ENCODE measurements at places on chromosomes 6 and 20.

DNA sequence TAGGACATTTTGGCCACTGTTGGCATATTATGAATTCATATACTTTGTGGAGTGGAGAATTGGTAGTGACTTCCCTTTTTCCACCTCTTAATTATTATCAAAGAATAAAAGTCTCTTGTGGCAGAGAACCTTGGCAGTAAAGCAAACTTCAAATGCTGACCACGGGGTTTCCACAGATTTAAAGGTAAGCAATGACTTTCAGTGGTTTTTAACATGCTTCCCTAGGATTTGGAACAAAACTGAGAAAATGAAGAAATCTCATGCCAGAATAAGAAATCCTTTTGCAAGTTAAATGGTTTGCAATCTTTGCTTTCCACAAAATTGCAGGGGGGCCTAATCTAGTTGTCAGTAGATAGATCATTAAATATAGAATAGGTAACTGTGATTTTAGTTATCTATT lies 2.0 kb upstream of the SDC4 start:
- DNase-seq = no peak

DNA sequence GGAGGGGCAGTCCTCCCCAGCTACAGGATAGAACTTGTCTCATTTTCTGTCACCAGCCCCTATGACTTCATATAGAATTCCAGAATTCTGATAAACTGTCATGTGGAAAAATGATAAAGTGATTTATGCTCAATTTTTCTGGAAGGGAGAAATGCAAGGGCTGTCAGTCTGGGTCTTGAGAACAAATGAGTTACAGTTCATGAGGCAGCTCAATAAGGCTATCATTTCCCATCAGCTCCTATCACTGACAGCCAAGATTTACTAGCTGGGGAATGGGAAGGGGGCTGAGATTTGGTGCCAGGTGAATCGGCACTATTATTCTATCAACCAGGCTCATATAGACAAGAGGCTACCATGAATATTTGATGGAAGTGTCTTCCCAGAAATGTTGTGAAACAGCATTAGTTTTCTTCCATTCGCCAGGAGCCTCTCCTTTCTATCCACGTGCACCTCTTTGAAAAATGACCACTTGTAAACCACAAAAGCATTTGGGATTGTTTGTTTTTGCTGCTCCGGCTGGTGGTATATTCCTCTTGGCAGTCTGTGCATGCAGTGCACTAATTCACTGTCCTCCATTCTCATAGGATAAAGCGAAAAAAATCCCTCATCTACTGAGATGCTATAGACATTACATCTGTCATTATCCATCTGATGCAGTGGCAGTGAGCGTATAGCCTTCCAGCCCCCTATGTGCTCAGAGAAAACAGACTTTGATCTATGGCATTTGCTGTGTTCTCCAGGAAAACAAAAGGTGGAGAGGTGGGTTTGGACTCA lies 528.7 kb upstream of the RNF217 start:
- DNase-seq = no peak

DNA sequence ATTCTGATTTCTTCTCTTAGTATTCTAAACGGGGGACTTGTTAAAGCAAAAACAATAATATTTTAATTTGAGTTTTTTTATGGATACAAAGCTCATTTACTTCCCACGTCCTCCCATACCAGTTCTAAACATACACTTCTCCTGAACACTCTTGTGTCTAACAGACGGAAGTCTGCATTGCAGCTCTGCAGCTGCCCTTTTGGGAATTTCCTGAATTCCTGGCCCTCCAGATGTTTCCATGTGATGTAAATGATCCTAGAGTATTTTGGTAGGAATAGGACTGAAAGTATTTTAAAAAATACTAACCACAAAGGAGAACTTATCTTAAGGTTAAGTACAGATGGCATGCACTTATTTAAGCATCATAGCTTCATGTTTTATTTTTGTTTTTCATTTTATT lies 886.7 kb downstream of the TBC1D32 start:
- no peak for DNase-seq

GRCh38 chr6:119122336-119122735 lies 43.9 kb upstream of the FAM184A start:
- DNase-seq = no peak

DNA sequence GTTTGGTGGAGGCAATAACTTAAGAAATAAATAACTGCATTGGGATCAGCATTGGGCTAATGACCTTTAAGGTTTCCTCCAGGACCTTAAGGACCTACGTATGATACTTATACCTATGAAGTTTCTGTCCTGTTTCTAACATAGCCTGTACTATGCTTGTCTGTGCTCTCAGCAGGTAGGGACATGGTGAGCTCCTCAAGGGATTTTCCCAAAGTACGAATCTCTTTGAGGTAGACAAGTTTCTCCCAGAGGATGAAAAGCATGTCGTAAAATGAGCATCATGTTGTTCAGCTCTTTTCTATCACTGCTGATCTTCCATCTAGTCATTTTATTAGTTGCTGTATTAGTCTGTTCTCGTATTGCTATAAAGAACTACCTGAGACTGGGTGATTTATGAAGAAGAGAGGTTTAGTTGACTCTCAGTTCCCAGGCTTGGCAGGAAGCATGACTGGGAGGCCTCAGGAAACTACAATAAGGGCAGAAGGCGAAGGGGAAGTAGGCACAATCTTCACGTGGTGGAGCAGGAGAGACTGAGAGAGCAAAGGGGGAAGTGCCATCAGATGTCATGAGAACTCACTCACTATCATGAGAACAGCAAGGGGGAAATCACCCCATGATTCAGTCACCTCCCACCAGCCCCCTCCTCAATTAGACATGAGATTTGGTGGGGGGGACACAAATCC lies 77.8 kb upstream of the TGM3 start:
- DNase-seq = no peak

DNA sequence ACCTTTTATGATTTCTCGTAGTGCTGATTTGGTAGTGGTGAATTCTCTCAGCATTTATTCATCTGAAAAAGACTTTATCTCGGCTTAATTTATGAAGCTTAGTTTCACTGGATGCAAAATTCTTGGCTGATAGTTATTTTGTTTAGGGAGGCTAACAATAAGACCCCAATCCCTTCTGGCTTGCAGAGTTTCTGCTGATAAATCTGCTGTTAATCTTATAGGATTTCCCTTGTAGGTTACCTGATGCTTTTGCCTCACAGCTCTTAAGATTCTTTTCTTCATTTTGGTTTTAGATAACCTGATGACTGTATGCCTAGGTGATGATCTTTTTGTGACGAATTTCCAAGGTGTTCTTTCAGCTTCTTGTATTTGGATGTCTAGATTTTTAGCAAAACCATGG lies 388.7 kb downstream of the UTRN start:
- DNase-seq = no peak

- no peak for DNase-seq
Observed at GRCh38 chr6:42392833-42393232, 58.9 kb downstream of the TRERF1 start.

DNA sequence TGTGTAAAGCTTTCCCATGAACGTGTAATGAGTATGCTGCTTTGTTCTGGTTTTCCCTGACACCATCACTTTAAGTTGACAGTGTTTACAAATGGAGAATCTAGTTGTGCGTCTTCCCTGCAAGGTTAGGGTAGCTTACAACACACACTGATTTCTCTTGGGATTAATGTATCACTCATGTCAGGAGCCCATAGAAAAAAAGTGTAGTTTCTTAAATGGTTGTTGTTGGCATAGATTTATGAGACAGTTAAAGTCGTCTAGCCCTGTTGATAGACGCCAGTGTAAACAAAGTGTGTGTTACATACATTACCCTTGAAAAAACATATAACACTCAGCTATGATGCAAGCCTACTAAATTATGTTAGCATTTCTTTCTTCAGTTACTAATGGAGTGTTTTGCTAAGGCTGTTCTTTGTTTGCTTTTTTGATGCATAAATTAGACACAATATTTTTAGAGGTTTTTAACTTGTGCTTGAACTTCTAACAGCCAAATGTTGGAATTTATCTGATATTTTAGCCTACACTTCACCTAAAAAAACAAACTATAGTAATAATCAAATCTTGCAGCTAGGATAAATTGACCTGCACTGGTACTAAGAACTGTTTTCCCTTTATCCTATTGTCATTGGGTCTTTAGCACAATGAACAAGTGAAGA lies 88.6 kb downstream of the RNF217 start:
- DNase-seq = no peak

DNA sequence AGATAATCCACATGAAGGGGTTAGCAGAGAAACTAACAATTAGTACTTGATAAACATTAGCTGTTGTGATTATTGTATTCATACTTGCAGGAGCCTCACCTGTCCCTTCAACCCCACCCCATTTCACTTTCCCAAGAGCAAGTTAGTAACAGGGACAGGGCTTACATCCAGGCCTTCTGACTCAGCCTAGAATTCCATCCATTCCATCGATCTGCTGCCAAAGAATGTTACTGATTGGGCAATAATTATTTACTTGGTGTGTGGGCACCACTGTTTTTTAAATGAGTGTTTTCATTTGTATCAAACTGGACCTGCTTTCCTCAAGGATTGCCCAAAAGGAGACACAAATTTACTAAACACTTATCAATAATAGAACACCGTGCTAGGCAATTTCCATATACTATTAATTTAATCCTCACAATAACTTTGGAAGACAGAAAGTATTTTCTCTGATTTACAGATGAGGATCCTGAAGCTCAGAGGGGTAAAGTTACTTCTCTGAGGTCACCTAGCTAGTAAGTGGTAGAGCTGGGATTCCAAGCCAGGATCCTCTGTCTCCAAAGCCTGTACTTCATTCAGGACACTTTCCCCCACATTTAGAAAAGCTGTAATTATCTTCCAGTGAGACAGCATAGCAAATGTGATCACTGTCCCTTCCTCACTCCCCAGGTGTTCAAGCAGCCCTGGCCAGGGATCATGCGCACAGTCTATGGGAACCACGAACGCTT lies 32.8 kb downstream of the GSS start:
- no peak for DNase-seq

DNA sequence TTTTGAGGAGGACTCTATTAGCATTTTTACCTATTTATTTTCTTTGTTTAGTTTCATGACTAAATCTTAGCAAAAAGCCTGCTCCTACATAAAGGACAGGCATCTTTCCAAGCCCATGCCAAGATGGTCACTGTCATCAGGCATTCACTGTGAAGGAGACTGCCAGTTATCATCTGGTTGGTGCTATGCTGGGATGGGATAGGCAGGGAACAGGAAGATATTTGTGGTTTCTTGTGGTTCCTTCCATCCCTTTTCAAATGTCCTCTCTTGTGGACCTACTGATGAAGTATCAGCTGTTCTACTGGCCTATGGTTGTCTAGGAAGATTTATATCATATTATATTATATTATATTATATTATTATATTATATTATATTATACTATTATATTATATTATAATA lies 107.0 kb downstream of the MCHR2 start:
- DNase-seq = no peak

DNA sequence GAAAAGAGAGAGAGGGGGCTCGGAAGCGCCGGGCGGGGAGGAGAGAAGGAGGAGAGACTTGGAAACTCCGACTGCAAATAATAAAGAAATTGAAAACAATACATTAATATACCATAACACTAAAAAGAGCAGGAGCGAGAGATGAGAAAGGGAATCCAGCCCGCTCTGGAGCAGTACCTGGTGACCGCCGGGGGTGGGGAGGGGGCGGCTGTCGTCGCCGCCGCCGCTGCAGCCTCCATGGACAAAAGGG lies 338 bp downstream of the E2F3 start:
- no peak for DNase-seq

DNA sequence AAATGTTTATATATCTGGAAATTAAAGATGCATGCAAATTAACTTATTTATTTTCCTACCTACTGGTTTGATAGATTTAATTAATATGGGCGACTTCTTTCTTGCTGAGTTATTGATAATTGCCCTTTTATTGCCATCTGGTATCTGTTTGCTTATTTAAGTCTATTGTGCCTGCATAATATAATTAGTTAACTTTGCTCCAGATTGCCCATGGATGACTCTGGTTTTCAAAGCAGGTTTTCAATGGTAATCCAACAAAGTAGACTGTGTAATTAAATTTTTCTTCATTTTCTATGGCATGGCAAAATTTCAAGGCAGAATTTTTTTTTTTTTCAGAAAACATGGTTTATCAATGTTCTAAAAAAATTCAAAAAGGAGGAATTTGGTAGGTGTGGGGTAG lies 1092.0 kb downstream of the GRIK2 start:
- no peak for DNase-seq

GRCh38 chr6:101226677-101227135 lies 166.8 kb upstream of the GRIK2 start:
- DNase-seq = no peak

DNA sequence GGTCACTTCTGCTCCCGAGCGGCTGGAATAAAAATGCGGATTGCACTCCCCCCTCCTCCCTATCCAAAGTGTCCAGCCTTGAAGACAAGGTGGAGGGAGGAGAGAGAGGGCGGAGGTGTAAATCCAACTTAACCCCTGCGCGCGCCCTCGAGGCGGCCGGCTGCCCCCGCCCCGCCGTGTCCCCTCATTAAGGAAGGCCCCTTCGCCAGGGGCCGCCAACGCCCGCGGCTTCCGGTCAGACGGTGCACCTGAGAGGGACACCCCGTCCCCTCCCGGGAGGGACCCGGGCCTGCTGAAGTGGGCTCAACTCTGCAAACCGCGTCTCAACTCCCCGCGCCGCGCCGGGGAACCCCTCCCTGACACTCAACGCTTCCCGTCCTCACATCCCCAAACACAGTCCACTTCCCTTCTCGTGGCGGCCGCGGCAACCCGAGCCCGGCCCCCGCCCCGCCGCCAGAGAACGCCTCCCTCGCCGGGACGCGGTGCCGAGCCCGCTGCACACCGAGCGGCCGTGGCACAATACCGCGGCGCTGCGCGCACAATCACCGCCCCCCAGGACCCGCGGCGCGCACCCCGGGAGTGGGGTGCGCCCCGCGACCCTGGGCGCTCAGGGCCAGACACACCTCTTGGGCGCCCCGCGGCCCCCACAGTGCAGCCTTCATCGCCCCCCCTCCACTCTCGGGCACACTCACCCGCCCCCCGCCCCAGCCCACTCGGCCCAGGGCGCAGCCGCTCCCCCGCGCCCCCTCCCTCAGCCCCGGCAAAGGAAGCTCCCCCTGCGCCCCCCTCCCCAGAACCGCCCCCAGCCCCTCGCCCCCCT lies 102.5 kb downstream of the NOL4L start:
- no peak for DNase-seq

GRCh38 chr20:8414586-8415274 lies 282.7 kb downstream of the PLCB1 start:
- no peak for DNase-seq

GRCh38 chr20:39069976-39070375 lies 107.8 kb downstream of the DHX35 start:
- DNase-seq = no peak

Data from NCI-H2081 treated with DMSO at 0.1 percent for 48 hours (cell line).